ENCODE measurements at places on chromosomes 13 and 19. TPM values are rescaled to one million over a fixed set of nuclear protein-coding genes. Genes with fewer than 3 reads are reported as not detected.

DNA sequence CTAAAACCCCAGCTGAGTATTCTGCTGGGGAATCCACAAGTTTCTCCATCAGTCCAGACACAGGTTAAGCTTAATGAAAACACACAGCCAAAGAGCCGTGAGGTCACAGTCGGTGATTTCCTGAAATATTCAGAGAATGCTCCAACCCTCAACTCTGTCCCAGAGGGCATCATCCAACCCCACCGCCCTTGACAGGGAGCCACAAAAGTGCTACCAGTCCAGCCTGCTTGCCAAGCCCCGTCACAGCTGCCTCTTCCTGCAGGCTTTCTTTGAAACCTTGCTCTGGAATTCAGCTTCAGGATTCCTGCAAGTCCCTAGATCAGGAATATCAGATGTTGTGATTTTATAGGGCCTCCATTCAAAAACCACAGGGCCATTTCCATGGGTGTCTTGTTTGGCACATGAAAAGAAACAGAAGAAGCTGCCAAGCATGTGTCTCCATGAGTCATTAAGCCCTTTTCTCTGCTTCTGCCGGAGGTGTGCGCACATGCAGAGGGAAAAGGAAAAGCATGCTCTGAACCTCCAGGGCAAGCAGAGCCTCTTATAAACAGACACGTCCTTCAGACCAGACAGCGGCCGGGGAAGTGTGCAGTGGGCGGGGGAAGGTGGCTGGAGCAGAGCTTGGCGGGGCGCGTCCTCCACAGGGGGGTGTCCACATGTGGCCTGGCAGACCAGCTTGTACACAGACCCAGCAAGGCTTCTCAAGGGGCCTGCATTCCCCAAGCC lies 164.7 kb downstream of the KATNAL1 start:
- H3K27me3 ChIP-seq, result no peaks in the 10 kb centered on the region
- peaks cover 12% of the 10 kb centered on the region for H3K4me1 ChIP-seq
- H3K36me3 ChIP-seq, result no peaks in the 10 kb centered on the region
- peak; percentile 65 for DNase-seq

DNA sequence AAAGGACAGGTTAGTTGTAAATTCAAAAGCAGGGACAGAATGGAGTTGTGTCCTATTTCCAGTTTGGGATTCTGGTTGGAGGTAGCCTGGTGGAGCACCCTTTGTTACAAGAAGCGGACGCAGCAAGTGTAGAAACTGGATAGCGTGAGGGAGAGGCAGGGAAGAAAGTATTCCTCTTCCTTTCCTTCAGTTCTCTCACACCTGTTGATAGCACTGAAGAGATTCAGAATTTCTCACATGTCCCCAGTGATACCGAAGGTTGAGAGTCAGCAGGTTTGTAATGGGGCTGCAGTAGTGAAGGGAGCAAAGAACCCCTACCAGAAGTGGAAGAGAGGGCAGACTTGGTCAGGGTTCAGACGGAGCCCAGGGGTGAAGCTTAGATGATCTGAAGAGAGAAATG lies 399.2 kb downstream of the SPRY2 start:
- no peaks in the 10 kb centered on the region for H3K27me3 ChIP-seq
- no peaks in the 10 kb centered on the region for H3K4me1 ChIP-seq
- no peak overlapping the region for H3K27ac ChIP-seq
- no peak for DNase-seq

Gene CLEC11A
- 16.4 TPM for total RNA-seq

GRCh38 chr13:63351081-63351480 lies 1935.4 kb upstream of the PCDH20 start:
- H3K27ac ChIP-seq, result no peak overlapping the region
- no peak overlapping the region for H3K4me3 ChIP-seq
- H3K36me3 ChIP-seq, result peaks cover 3% of the 10 kb centered on the region
- no peaks in the 10 kb centered on the region for H3K27me3 ChIP-seq

- H3K36me3 ChIP-seq, result no peaks in the 10 kb centered on the region
- DNase-seq, result peak; percentile 38
- H3K27ac ChIP-seq, result no peak overlapping the region
- H3K27me3 ChIP-seq, result no peaks in the 10 kb centered on the region
These were observed 24.2 kb downstream of the UHRF1 start for GRCh38 chr19:4933528-4933927.

GRCh38 chr13:52651897-52652195 lies 790 bp upstream of the SUGT1 start:
- H3K27ac ChIP-seq, result peak overlapping the region; percentile 99
- H3K36me3 ChIP-seq, result no peaks in the 10 kb centered on the region
- H3K4me3 ChIP-seq, result peak overlapping the region; percentile 78
- H3K4me1 ChIP-seq, result no peaks in the 10 kb centered on the region
- no peak for DNase-seq

DNA sequence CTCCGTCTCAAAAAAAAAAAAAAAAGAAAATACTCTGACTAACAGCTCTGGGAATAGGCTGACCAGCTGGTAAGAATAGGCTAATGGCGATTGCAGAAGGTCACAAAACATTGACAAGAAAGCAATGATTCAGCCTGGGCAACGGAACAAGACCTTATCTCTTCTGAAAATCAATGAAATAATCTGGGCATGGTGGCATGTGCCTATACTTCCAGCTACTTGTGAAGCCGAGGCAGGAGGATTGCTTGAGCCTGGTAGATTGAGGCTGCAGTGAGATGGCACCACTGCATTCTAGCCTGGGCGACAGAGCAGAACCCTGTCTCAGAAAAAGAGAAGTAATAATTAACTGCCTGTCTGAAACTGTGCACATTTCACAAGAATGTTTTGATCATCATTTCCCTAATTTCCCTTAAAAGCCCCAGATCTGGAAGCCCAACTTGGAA lies 18.8 kb upstream of the MTRF1 start:
- H3K27ac ChIP-seq, result no peak overlapping the region
- no peaks in the 10 kb centered on the region for H3K27me3 ChIP-seq
- H3K4me3 ChIP-seq, result no peak overlapping the region
- H3K4me1 ChIP-seq, result no peaks in the 10 kb centered on the region
- no peak for DNase-seq

Gene ZNF682
- 3.3 TPM for total RNA-seq

DNA sequence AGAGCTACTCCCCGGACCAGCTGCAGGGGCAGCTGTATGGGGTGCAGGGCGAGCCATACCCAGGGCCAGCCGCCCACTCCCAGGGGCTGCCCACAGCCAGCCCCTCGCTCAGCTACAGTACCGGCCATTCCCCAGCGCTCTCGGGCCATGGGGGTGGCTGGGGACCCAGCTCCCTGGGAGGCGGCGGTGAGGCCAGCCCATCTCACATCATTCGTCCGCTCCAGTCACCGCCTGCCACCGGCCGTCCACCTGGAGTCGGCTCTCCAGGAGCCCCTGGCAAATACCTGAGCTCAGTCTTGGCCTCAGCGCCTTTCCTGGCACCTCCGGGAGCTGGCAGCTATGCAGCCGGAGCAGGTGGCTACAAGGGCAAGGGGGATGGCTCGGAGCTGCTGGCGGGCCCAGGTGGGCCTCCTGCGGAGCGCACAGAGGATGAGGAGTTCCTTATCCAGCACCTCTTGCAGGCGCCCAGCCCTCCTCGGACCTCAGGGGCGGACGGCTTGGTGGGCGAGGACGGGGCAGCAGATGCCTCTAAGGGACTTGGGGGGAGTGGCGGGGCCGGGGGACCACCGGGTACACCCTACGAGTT lies 4.9 kb downstream of the PRR12 start:
- no peak overlapping the region for H3K4me3 ChIP-seq
- no peaks in the 10 kb centered on the region for H3K27me3 ChIP-seq
- peaks cover 4% of the 10 kb centered on the region for H3K4me1 ChIP-seq
- H3K36me3 ChIP-seq, result peaks cover 5% of the 10 kb centered on the region
- DNase-seq, result no peak

GRCh38 chr19:35555301-35556005 lies 8.0 kb downstream of the ATP4A start:
- no peak for DNase-seq
- peaks cover 3% of the 10 kb centered on the region for H3K27me3 ChIP-seq
- no peak overlapping the region for H3K27ac ChIP-seq
- no peak overlapping the region for H3K4me3 ChIP-seq
- no peaks in the 10 kb centered on the region for H3K36me3 ChIP-seq

Gene SHISA7
- total RNA-seq, result not detected

- H3K4me3 ChIP-seq, result no peak overlapping the region
- H3K36me3 ChIP-seq, result no peaks in the 10 kb centered on the region
- no peaks in the 10 kb centered on the region for H3K27me3 ChIP-seq
- no peak overlapping the region for H3K27ac ChIP-seq
- H3K4me1 ChIP-seq, result peaks cover 20% of the 10 kb centered on the region
These were observed 19.9 kb downstream of the GAS6 start for GRCh38 chr13:113843864-113844556.

Gene TNNT1
- 7.2 TPM for total RNA-seq

DNA sequence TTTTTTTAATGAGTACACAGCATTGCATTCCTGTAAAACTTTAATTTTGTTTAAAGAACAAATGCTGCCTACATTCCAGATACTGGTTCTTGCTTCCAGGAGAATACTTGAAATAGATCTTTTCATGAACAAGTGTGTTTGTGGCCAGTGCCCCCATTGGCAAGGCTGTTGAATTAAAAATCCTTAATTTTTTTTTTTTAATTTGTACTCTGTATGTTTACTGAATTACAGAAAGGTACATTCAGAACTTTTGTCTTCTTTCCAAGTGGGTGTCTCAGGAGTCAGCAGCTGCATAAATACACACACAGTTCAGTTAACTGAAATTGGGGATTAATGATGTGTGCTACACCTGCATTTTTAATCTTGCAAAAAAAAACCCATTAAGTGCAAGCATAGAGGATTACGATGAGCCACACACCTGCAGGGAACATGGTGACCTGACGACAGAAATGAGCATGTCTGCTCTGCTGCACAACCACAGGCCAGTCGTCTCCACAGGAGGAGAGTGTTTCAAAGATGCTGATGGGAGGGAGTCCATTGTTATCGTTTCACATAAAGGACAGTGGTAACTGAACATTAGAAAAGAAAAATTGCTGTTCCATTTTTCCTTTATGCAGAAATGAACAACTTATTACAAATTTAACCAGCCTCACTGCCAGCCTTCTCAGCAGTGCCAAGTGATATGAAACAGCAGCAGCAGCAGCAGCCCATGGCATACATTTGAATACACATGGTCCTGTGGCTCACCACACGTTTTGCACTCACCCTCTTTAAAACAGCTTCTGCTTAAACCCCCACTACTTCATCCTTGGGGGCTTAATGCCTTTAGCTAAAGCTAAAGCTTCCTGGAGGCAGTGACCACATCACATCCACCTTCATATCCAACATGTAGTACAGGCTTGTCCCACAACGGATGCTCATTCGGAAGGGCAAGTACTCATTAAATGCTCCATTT lies 72.3 kb upstream of the RFC3 start:
- no peaks in the 10 kb centered on the region for H3K4me1 ChIP-seq
- no peak for DNase-seq
- peak overlapping the region; percentile 60 for H3K27ac ChIP-seq
- no peaks in the 10 kb centered on the region for H3K36me3 ChIP-seq

Gene CDK8
- 15.4 TPM for total RNA-seq

Gene KLF5
- total RNA-seq, result 2.2 TPM

- H3K4me3 ChIP-seq, result no peak overlapping the region
- no peaks in the 10 kb centered on the region for H3K36me3 ChIP-seq
- H3K27me3 ChIP-seq, result no peaks in the 10 kb centered on the region
- no peak for DNase-seq
- H3K4me1 ChIP-seq, result no peaks in the 10 kb centered on the region
These were observed 2101.7 kb upstream of the PCDH20 start for GRCh38 chr13:63517371-63517770.

DNA sequence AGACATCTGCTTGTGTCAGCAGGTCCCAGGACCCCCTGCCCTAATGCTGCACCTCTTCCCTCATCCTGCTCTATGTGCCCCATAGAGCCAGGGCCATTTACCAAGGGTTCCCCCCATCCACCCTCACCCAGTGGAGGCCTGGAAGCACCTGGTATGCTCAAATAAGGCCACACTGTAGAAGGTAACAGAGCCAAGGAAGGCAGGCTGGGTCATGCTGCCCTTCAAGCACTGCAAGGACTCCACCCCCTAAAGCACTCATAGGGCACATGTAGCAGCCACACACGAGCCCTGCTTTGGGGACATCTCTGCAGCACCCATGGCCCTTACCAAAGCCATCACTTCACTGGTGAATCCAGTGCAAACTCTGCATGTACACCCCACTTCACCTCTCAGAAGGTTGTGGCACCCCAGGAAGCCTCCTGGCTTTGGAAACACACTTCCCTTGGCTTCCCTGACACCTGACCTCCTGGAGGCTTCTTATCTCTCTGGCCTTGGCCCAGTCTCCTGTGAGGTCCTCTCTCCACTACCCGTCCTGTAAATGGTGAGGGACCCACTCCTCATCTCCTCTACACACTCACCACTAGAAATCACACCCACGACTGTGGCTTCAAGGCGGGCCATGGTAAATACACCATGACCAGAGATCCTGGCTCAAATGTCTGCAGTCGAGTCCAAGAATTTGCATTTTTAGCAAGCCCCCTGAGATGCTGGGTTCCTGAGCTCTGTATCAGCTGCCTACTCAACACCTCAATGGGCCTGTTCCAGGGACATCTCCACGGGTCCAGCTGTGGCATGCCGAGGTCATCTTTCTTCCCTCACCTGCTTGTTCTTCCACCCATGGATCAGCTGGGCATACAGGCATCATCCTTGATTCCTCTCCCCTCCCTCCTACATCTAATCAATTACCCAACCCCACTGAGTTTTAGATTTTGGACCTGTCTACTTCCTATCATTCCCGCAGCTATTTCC lies 80.9 kb upstream of the DOCK9 start:
- DNase-seq, result no peak
- H3K4me3 ChIP-seq, result no peak overlapping the region
- no peak overlapping the region for H3K27ac ChIP-seq

DNA sequence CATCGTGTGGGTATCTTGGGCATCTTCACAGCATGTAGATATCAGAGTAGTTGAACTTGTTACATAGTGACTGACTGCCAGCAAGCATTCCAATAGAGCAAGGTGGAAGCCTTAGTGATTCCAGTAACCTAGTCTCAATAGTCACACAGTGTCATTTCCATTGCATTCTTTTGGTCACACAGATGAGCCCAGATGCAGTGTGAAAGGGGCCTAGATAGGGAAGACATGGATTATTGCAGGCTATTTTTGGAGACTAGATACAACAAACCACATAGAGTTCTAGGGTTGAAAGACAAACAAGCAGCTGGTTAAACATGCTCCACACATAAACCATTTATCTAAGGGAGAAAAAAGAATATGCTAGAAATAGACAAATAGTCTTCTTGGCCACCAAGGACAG lies 553.5 kb downstream of the DCT start:
- no peak overlapping the region for H3K27ac ChIP-seq
- H3K36me3 ChIP-seq, result no peaks in the 10 kb centered on the region
- H3K27me3 ChIP-seq, result no peaks in the 10 kb centered on the region
- no peaks in the 10 kb centered on the region for H3K4me1 ChIP-seq

Gene ANKLE1
- 0.96 TPM for total RNA-seq

Gene ZNF560
- total RNA-seq, result not detected

Gene PRR19
- 0.33 TPM for total RNA-seq

DNA sequence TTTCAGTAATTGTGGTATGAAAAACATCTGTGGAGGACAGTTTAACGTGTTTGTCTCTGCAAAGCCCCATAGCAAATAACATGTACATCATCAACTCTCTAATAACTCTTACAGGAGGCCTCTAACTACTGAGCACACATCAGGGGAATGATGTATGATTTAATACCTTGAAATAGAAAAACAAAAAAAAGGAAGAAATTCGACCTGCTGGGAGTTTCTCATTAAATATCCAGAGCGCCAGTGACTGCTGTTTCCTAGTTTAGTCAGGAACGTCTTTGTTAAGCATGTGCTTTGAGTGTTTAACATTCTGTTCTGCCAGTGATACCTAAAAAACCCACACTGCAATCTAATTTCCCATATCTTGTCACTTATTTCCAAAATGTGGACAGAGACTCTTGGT lies 235.4 kb downstream of the PCDH20 start:
- H3K4me3 ChIP-seq, result no peak overlapping the region
- no peak for DNase-seq
- no peaks in the 10 kb centered on the region for H3K36me3 ChIP-seq
- H3K27ac ChIP-seq, result no peak overlapping the region
